ENCODE measurements at places on chromosomes 5 and 9.

GRCh38 chr5:143248822-143249579 is 154.5 kb downstream of the NR3C1 start:
- DNase-seq, result no peak

DNA sequence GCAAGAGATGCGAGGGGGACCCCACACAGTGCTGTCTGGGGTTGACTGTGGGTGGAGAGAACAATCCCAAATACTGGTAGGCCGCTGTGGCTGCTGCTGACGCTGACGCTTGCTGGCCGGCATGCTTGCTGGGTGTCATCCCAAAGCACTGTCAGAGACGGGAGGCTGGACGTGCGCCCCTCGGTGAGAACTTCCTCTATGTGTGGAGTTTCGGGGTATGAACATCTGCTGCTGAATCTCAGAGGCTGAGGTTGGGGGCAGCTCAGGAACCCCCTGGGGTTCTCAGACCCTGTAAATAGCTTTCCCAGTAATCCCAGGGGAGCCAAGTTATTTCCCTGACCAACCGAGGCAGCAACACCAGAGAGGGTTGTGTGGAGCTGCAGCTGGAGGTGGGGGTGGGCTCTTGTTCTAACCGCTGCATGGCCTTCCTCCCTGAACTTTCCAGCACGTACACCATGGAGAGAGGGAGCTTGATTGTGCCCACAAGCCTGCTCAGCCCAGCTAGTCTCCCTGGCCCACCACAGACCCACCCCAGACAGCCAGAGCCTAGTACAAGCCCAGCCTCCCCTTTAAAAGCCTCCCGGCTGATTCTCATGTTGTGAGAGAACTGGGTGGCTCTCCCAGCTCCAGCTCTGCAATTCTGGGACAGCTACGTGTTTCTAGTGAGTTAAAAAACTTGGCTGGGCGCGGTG is 21.8 kb upstream of the SLC12A7 start:
- no peak for DNase-seq

DNA sequence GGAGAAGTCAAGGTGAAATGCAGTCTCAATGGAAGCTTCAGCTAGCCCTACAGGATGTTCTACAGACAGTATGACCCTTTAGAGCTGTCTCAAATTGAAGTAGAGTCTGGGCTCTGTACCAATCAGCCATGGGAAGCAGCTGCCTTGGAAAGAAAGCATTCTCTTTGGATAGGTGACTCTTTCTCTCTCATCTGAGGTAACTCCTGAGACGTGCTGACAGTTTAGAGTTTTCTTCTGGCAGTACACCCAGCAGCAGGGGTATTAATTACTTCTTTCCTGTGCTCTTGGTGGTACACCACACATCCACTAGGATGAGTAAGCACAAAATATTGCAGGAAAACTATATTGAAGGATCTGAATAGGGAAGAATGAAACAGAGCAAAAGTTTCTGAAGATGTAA is 329.6 kb upstream of the RGMB start:
- no peak for DNase-seq

DNA sequence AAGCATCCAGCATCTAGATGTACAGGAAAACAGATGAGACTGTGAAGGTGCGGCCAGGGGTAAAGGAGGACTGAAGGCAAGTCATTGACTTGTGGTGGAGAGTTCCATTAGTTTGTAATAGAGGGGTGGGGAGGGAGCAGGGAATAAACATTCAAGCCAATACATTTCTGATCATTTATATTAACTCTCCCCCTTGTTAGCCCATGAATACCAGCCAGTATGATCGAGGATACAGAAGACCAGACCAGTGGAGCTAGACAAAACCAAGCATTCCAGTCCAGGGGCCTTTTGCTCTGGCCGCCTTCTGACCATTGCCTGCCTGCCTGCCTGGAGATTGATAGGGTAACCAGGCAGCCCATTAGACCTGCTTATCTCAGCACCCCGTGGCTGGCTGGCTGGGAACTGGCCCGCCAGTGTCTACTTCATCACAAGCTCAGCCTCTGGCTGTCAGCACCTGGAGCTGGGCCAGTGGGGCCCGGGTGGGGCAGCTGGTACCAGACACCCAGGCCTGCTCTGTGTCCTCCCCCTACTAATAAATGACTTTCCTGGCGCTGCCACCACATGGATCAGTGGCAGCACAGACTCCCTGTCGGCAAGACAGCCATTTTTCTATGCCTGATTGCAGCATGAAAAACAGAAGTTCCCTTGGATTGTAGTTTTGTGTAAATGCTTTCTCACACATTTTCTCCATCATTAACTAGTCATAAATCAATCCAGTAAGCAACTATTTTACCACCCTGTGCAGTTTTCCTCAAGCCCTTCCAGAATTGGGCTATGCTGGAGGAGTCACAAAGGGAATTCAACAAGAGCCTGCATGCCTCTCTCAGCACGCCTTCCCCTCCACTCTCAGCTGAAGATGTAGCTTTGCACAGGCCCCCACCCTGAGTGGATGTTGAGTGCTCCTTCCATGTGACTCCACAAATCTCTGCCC is 181.3 kb downstream of the SNCAIP start:
- no peak for DNase-seq

GRCh38 chr5:78899922-78900362 is 85.2 kb downstream of the ARSB start:
- peak; percentile 50 for DNase-seq

DNA sequence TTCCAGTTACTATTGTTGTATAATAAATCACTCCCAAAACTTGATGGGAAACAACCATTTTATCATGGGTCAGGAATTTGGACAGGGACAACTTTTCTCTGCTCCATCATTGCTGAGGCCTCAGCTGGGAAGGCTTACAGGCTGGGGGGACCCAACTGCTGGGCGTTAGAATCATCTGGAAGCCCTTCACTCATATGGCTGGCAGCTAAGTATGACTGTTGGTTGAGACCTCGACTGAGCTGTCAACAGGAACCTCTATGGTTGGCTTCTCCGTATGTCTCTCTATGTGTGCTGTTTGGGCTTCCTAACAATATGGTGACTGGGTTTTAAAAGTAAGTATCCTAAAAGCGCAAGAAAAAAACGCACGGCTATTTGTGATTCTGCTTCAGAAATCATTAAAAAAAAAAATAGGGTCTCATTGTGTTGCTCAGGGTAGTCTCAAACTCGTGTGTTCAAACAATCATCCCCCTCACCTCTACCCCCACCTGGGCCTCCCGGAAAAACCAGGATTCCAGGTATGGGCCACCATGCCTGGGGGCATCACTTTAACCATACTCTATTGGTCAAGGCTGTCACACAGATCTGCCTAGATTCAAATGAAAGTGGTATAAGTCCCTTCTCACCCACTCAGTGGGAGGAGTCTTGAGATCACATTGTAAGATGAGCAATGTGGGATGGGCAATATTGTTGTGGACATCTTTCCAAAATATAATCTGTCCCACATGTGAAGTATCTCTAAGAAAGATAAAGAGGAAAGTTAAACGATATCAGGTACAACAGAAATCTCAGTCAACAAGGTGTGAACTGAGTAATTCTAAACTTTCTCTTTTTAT is 15.2 kb downstream of the FNBP1 start:
- no peak for DNase-seq

DNA sequence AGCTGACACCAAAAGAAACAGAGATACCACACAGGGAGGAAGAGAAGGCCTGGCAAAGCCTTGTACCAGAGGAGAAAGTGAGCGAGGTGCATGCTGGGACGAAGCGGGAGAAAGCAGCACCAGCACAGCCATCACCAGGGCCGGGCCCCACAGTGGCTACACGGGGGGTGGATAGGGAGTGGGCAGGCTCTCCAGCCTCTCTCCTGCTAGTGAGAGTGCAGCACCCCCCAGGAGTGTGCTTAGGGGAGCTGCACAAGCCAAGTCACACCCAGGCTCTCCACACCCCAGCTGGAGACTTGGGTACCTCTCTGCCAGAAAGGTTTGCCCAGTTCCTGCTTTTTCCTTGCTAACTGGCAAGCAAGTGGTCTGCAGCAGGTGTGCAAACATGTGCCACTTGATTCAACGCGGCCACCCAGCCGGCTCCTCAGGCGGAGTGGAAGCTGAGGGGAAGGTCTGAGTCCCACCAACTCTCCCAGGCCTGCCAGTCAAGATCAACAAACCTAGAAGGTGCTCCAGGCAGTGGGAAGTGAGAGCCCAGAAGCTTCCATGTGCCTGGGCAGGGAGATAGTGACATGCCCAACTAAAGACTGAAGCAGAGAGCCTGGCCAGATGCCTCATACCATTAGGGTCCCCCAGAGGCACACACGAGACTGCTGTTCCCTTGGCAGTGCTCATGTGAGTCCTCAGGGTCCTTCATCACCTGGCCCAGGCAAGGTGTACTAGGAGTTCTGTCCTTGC is 39.9 kb downstream of the BICD2 start:
- no peak for DNase-seq

Measured in A549 (cell line).